ENCODE measurements at places on chromosomes 6 and 20. TPM values are rescaled to one million over a fixed set of nuclear protein-coding genes. Genes with fewer than 3 reads are reported as not detected.

The SOBP gene
- polyA plus RNA-seq: 3.7 TPM

The HUS1B gene
- polyA plus RNA-seq: not detected

DNA sequence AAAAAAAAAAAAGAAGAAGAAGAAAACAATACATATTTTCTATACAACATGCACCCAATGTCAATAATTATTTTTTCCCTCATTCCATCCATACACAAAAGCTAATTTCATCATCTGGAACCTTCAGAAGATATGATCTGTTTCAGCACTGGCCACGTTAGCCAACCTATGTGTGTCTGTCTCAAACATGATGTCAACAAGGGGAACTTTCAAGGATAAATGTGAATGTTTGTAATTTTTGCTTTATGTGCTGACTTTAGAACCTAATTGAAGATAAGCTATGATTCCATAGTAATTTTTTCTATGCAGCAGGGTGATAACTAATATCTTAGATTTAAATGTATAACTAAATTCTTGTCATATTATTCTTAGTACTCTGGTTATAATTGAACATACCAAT is 37.9 kb downstream of the IPCEF1 start:
- H3K27ac ChIP-seq: no peak overlapping the region
- H3K4me1 ChIP-seq: no peaks in the 10 kb centered on the region
- no peak overlapping the region for H3K4me3 ChIP-seq
- DNase-seq: no peak
- no peaks in the 10 kb centered on the region for H3K36me3 ChIP-seq
- no peaks in the 10 kb centered on the region for H3K27me3 ChIP-seq

DNA sequence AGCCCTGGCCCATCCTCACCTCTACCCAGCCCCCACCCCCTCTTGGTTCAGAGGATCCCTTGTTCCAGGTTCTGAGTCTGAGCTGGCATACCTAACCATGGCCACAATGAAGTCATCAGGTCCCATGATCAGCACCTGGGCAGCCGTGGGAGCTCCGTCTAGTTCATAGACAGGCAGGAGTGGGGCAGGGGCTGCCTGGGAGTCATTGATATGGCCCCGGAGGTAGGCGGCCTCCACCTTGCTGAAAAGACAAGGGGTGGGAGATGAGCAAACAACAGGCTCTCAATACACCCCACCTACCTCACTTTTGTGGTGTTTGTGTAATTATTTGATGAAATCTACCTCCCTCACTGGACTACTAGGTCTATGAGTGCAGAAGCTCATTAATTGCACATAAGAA is 20.4 kb downstream of the GGT7 start:
- no peaks in the 10 kb centered on the region for H3K27me3 ChIP-seq
- no peak overlapping the region for H3K27ac ChIP-seq
- no peak overlapping the region for H3K4me3 ChIP-seq
- no peak for DNase-seq

- no peak overlapping the region for H3K27ac ChIP-seq
- H3K4me3 ChIP-seq: no peak overlapping the region
- no peaks in the 10 kb centered on the region for H3K4me1 ChIP-seq
Measured at GRCh38 chr20:49160057-49160929, 27.8 kb downstream of the STAU1 start.

GRCh38 chr20:48877304-48877703 is 44.2 kb upstream of the ARFGEF2 start:
- no peak overlapping the region for H3K27ac ChIP-seq
- peak; percentile 44 for DNase-seq
- H3K27me3 ChIP-seq: no peaks in the 10 kb centered on the region
- H3K4me1 ChIP-seq: no peaks in the 10 kb centered on the region

GRCh38 chr20:5797843-5798462 is 47.8 kb downstream of the SHLD1 start:
- H3K4me3 ChIP-seq: no peak overlapping the region
- H3K4me1 ChIP-seq: peaks cover 11% of the 10 kb centered on the region
- H3K27ac ChIP-seq: no peak overlapping the region
- no peaks in the 10 kb centered on the region for H3K27me3 ChIP-seq

DNA sequence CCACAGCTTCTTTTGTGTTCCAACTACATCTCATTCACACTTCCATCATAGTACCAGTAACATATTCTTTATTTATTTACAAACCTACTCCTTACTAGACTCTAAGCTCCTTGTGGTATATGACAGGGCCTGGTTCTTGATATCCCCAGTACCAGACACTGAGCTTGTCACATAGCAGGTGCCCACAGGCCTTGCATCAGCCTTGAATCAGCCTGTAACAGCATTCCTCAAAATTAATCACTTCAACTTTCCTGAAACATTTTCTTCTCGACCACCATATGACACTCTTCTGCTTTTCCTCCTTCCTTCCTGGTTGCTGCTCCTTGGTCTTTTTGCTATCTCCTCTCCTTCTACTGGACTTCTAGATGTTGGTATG is 24.7 kb upstream of the SRPK1 start:
- H3K27me3 ChIP-seq: no peaks in the 10 kb centered on the region
- no peak overlapping the region for H3K27ac ChIP-seq

DNA sequence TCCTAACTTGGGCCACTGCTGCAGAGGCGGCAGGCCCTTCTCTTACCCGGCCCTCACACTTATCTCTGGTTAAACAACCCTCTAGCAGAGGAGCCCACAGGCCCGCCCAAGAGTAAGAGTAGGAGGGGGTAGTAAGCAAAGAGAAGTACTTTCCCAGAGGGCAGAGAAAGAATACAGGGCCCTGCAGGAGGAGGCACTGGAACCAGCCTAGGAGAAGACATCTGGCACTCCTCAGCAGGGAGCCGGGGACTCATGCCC is 10.1 kb downstream of the MTCH1 start:
- no peak overlapping the region for H3K4me3 ChIP-seq
- no peak overlapping the region for H3K27ac ChIP-seq
- H3K27me3 ChIP-seq: no peaks in the 10 kb centered on the region
- H3K36me3 ChIP-seq: peaks cover 77% of the 10 kb centered on the region
- no peak for DNase-seq

The GSTA3 gene
- 2.3 TPM for polyA plus RNA-seq

GRCh38 chr20:22531056-22531615 is 53.2 kb downstream of the FOXA2 start:
- H3K27me3 ChIP-seq: no peaks in the 10 kb centered on the region
- no peak overlapping the region for H3K4me3 ChIP-seq
- no peak for DNase-seq
- no peaks in the 10 kb centered on the region for H3K4me1 ChIP-seq
- H3K27ac ChIP-seq: no peak overlapping the region

GRCh38 chr6:66478705-66479104 is 771.7 kb upstream of the EYS start:
- H3K36me3 ChIP-seq: no peaks in the 10 kb centered on the region
- H3K4me1 ChIP-seq: no peaks in the 10 kb centered on the region
- H3K4me3 ChIP-seq: no peak overlapping the region
- H3K27ac ChIP-seq: no peak overlapping the region

DNA sequence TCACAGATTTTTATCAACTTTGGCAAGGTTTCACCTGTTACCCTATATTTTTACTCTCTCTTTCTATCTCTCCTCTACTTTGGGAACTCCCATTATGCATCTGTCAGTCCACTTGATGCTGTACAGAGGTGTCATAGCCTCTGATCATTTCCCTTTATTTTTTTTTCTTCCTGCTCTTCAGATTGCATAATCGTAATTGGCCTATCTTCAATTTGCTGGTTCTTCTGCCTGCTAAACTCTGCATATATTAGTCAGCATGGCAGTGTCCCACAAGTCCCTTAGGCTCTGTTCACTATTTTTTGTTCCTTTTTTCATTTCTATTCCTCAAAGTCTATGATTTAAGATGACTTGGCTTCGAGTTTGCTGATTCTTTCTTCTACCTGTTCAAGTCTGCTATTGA is 44.7 kb upstream of the MICB start:
- no peak for DNase-seq
- H3K36me3 ChIP-seq: no peaks in the 10 kb centered on the region
- no peaks in the 10 kb centered on the region for H3K27me3 ChIP-seq
- no peak overlapping the region for H3K4me3 ChIP-seq
- no peak overlapping the region for H3K27ac ChIP-seq
